Fibroblast of skin of right biceps (primary cell): ENCODE measurements at places on chromosomes 4 and X.
A peak's percentile ranks its signal among the peaks of the same experiment; 100 is the strongest.

GRCh38 chrX:151753313-151754046 lies 18.9 kb downstream of the CNGA2 start:
- peak; percentile 44 for DNase-seq

DNA sequence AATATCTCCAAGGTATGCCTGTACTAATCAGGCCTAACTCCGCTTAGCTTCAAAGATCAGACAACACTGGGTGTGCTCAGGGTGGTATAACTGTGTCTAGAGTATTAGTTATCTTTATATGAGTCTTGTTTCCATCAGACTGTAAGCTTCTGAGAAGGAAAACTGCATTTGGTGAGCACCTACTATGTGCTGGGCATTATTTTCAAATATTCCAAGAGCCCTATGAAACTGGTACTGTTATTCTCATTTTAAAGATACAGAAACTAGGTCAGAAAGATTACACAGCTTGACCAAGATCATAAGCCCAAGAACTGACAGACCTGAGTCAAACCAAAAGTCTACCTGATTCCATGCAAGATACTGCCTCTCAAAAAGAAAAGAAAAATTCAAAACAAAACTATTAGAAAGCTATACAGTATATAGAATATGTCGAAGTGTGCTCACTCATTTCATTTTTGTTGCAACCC lies 44.4 kb downstream of the LRBA start:
- DNase-seq = no peak

- no peak for DNase-seq
Observed at GRCh38 chr4:18318682-18319388, 297.3 kb upstream of the LCORL start.

- DNase-seq = peak; percentile 78
Observed at GRCh38 chr4:103996637-103997036, 276.9 kb upstream of the TACR3 start.

DNA sequence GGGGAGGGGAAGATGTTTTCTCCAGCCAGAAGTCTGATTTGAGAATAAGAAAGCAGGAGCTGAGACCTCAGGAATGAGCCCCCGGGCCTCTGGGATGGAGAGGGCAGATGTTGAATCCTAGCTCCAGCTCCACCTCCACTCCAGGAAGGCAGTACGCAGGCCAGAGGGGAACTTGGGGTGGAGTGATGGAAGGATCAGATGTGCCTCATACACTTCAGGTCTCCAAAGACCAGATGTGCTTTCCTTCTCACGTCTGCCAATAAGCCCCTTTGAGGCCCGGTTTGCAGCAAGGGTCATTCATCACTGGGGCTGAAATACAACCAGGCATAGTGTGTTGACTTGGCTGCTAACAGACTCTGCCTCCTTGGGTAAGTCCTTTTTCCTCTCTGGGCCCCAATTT lies 28.1 kb downstream of the STARD8 start:
- DNase-seq = no peak

- DNase-seq = peak; percentile 83
Observed at GRCh38 chr4:173211838-173212237, 43.2 kb downstream of the GALNT7 start.

DNA sequence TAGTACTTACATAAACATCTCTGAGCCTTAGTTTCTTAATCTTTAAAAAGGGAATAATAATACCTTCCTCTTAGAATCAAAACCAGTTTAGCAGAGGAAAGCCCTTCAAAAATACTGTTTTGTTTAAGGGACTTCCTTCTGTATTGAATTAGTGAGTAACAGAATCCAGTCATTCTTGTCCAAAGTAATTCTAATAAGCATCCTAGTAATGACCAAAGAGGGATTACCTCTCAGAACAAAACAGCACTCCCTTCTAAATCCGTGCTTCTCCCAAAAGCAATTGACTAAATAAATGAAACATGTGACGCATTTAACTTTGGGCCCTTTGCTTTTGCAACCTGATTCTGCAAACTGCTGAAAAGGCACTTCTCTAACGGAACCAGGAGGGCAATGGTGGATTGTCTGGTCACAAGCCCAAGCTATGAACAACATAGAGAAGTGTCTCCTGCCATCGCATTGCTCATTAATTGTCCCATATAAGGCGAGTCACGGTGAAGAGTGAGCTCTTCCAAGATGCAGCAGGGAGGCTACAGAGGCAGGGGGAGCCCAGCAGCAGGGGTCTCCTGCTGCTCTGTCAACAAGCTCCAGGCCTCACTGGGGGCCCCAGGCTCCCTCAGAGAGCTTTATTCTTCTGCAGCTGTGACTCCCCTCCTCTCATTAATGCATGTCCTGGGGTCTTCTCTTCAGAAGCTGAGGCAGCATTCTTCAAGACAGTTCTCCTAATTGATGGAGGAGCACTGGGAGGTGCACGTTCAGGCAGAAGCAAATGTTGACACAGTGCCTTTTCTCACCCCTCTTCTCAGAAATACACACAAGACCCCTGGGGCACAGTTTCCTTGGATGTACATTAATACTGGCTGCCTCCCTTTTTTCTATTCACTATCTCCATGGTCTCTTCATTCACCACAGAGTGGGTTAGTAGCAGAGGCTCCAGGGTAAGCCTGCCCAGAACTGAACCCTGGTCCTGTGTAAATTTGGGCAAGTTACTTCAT lies 419.6 kb upstream of the RASGEF1B start:
- DNase-seq = no peak

- no peak for DNase-seq
Observed at GRCh38 chr4:179415847-179416223, 1973.6 kb upstream of the AGA start.

- DNase-seq = no peak
Observed at GRCh38 chr4:142523111-142523510, 323.0 kb downstream of the INPP4B start.

GRCh38 chr4:37661772-37662171 lies 24.4 kb downstream of the RELL1 start:
- peak; percentile 45 for DNase-seq

GRCh38 chrX:107107459-107107858 lies 11.2 kb downstream of the RBM41 start:
- no peak for DNase-seq

- no peak for DNase-seq
Observed at GRCh38 chr4:3786196-3786869, 20.1 kb downstream of the ADRA2C start.

- DNase-seq = peak; percentile 47
Observed at GRCh38 chrX:9182041-9182440, 148.1 kb upstream of the FAM9B start.

DNA sequence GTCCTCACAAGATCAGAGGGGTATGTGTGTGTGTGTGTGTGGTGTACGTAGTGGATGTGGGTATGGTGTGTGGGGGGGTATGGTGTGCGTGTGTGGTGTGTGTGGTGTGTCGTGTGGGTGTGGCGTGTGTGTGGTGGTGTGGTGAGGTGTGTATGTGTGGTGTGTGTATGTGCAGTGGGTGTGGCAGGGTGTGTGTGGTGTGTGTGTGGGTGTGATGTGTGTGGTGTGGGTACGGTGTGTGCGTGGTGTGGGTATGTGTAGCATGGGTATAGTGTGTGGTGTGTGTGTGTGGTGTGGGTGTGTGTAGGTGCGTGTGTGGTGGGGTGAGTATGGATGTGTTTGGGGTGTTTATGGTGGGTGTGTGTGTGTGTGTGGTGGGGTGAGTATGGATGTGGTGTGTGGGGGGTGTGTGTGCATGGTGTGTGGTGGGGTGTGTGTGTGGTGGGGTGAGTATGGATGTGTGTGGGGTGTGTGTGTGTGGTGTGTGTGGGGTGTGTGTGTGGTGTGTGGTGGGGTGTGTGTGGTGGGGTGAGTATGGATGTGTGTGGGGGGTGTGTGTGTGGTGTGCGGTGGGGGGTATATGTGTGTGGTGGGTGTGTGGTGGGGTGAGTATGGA lies 182.0 kb downstream of the PALLD start:
- no peak for DNase-seq

GRCh38 chr4:155032521-155033229 lies 175.8 kb upstream of the NPY2R start:
- DNase-seq = no peak

DNA sequence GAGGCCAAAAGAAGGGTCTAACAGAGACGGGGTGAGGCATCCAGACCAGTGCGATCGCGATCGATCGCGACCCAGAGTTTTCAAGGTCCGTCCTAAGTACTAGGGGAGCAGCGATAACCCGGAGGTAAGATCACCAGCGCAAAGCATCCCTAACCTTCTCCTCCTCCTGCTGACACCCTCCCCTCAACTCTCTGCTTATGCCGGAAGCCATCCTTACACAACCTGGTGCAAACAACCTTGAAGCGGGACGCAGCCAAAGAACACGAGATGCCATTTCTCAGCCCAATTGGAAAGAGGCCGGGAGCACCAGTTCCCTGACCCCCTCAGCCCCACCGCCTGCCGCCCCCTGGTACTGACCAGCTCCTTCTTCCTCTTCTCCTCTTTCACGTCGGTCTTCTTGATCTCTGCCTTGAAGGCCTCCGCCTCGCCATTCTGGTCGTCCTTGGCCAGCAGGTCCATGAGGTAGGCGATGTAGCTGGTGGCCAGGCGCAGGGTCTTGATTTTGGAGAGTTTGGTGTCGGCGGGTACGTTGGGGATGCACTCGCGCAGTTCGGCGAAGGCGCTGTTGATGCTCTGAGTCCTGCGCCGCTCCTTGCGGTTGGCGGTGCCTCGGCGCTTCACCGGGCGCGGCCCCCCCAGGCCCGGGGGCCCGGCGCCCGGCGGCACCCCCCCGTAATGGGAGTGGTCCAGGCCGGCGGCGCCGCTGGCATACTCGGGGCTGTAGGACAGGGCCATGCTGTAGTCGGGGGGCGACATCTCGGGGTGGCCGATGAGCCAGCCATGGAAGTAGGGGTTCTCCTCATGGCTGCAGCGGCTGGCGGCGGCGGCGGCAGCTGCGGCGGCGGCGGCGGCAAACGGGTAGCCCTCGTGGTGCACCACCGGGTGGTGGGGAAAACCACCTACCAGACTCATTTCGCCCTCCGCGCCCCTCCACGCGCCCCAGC lies 1.4 kb downstream of the HAND2 start:
- peak; percentile 29 for DNase-seq

DNA sequence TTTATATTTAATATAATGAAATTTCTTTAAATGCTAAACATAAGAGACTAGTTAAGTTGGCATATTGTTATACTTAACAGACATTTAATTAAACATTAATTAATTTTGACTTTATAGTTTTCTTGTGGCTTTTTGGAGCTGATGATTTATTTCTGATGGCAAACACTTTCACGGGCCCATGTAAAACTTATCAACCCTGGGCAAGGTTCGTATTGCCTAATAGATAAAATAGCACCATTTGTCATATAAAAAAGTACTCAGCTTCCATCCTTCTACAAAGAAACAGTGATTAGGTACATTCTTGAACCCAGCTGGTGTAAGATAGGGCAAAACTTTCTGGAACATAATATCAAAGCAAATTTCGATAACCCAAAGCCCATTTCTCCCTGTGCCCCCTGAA lies 63.2 kb downstream of the PAK3 start:
- DNase-seq = no peak

DNA sequence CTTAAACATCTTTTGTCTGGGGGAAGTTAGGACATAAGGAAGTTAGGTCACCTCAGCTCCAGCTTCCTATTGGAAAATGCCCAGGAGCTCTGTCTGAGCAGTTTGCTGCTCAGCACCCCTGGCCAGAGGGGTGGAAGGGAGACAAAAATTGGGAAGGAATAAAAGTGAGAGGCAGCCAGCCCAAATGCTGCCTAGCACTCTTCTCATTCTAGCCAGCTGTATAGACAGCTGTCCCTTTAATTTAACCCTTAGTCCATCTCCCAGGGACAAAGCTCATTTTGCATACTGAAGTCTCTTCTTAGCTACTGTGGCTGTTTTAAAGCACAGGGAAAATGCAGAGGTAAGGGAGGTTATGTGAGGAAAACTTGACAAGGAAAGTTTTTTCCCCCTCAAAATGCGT lies 89.5 kb upstream of the CITED1 start:
- peak; percentile 1 for DNase-seq

DNA sequence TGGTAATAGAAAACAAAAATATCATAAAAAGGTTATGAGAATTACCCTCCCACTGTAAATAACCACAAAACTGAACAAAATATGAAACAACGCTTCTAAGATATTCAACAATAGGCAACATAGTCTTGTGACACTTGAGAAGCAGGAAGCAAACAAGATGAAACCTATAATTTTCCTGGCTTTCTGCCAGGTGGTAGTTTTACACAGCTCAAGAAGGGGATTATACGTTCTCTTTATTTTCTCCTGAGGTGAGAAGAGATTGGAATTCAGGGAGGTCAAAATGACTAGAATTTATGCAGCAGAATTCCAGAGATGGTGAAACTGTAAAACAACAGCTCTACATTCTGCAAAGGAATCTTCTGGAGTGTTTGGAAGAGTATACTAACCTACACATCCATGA lies 186.0 kb downstream of the HHIP start:
- no peak for DNase-seq

GRCh38 chr4:120079839-120080520 lies 13.3 kb upstream of the MAD2L1 start:
- no peak for DNase-seq

DNA sequence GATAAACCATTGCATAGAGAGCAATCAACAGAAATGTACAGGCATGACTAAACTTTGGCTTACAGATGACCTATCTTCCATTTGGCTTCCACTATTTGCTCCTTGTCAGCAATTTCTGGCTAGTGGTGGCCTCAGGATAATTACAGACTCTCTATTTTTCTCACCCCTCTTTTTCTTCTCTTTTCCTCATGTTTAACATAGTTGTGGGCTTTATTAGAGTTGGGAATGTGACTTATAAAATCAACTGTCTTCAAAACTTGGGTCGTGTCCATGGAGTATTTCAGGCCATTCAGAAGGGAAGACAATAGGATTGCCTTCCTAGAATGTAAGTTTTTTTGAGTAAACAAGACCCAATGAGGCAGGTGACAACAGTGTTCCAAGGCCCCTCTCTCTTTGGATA lies 236.2 kb downstream of the FRAS1 start:
- peak; percentile 92 for DNase-seq

DNA sequence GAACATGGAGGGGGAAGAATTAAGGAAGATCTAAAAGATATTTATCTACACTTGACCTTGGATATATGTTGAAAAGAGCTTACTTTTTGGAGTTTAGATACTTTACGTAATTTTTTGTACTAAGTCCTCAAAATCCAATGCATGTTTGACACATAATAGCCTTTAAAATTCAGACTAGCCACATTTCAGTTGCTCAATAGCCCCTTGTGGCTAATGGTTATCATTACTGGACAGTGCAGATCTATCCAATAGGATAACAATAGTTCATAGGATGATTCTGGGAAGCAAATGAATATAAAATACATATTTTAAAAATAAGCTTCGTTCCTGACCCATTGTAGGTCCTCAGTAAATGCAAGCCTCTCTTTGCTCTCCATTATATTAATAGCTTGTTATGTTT lies 13.8 kb downstream of the AP1AR start:
- DNase-seq = no peak

GRCh38 chr4:127055357-127055756 lies 577.4 kb upstream of the INTU start:
- DNase-seq = peak; percentile 49

GRCh38 chrX:130014770-130015169 lies 32.3 kb downstream of the BCORL1 start:
- no peak for DNase-seq

GRCh38 chr4:25865586-25865985 lies 2.8 kb upstream of the SEL1L3 start:
- peak; percentile 31 for DNase-seq

DNA sequence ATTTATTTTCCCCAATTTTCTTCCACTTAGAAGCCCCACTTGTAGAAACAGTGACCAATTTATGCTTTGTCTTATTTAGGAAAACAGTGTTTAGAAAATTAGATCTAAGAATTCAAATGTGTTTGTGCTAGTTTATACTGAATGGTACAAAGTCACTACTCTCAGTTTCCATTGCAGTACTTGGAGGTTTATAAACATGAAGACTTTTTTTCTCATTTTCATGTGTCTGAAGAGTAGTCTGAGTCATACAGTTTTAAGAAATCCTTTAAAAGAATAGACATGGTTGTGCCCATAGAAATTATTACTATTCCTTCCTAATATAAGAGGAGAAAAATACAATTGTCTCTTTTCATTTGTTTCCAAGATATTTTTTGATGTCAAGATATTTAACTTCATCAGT lies 458.7 kb downstream of the NAF1 start:
- DNase-seq = no peak
